Cardiac septum (tissue), 1 donor: ENCODE measurements at places on chromosomes 7 and 10. TPM values are rescaled to one million over a fixed set of nuclear protein-coding genes. Genes with fewer than 3 reads are reported as not detected.

Gene PSD
- 1.7 TPM for total RNA-seq

Gene TWIST1
- 1.2 TPM for total RNA-seq

- DNase-seq, result no peak
These were observed 50.4 kb upstream of the AGMO start for GRCh38 chr7:15612205-15612604.

- DNase-seq, result no peak
These were observed 285.5 kb downstream of the TCF7L2 start for GRCh38 chr10:113235508-113235907.

DNA sequence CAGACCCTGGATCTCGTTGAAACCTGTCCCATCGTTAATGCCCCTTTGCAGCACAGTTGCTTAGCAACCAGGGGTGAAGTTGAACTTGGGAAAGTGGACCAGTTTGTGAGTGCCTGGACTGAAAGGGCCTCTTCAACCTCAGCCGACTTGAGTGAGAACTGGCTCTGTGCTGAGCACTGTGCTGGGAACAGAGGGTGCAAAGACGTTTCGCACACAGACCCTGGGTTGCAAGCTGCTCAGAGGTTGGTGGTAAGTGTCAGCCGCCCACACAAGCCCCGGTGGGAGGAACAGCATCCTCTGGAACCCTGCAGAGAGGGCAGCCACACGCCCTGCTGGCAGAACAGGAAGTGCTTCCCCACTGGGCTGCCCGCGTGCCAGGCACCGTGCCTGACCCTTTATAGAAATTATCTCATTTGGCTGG lies 89.2 kb downstream of the CARD11 start:
- DNase-seq, result peak; percentile 73

- no peak for DNase-seq
These were observed 19.8 kb downstream of the ITGB8 start for GRCh38 chr7:20350518-20350951.

- no peak for DNase-seq
These were observed 283.5 kb downstream of the ABCA13 start for GRCh38 chr7:48454750-48455192.

- no peak for DNase-seq
These were observed 79.0 kb upstream of the CHST15 start for GRCh38 chr10:124172181-124172916.

GRCh38 chr7:94939395-94939794 lies 32.0 kb downstream of the PPP1R9A start:
- no peak for DNase-seq

GRCh38 chr7:116429986-116430619 lies 69.4 kb upstream of the CAV2 start:
- DNase-seq, result no peak

- DNase-seq, result no peak
These were observed 25.0 kb upstream of the WDR11 start for GRCh38 chr10:120825878-120826769.

DNA sequence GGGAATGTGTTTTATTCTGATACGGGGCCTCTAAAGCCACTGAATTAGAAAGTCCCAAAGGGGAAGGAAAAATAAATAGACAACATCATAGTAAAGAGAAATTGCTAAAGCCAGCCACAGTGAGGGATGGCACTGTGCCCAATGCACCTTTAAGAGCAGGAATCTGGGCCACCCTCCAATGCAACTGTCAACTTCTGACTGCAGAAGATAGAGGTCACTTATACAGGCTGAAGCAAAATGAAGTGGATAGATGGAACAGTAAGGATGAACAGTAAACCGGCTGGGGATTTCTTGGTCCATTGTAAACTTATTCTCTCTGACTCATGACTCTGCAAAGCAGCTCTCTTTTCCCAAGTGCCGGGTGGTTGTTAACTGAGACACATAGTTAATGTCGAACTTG lies 54.0 kb upstream of the KCNIP2 start:
- no peak for DNase-seq
